ENCODE measurements at places on chromosomes 6 and 20.

- DNase-seq: no peak
These were observed 109.0 kb downstream of the TFAP2A start for GRCh38 chr6:10305790-10306415.

DNA sequence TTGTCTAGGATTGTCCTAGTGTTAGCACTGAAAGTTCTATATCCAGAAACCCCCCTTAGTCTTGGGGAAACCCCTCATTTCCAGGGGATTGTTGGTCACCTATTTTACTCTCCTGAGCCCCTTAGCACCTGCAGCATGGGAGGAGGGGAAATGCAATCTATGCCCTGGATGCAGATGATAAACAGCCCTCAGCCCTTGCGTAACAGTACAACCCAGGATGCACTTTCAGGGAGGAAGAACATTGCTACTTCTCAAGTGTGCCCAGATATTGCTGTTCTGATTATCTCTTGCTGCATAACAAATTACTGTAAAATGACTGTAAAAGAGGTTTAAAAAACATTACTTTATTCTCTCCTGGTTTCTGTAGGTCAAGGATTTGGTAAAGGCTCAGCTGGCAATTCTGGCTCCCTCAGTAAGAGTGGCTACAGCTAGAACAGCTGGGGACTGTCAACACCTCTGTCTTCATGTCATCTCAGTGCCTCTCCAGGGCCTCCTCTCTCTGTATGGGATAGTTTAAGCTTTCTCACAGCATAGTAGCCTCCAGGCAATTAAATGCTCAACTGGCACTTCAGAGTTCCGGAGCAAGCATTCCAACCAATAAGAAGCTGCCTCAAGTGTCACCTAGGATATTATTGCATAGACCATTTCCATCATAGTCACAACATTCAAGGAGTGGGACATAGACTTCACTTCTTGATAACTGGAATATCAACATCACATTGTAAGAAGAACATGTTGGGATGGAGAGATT lies 117.8 kb upstream of the FOXO3 start:
- no peak for DNase-seq

GRCh38 chr20:32893263-32894025 lies 34.7 kb downstream of the EFCAB8 start:
- no peak for DNase-seq

DNA sequence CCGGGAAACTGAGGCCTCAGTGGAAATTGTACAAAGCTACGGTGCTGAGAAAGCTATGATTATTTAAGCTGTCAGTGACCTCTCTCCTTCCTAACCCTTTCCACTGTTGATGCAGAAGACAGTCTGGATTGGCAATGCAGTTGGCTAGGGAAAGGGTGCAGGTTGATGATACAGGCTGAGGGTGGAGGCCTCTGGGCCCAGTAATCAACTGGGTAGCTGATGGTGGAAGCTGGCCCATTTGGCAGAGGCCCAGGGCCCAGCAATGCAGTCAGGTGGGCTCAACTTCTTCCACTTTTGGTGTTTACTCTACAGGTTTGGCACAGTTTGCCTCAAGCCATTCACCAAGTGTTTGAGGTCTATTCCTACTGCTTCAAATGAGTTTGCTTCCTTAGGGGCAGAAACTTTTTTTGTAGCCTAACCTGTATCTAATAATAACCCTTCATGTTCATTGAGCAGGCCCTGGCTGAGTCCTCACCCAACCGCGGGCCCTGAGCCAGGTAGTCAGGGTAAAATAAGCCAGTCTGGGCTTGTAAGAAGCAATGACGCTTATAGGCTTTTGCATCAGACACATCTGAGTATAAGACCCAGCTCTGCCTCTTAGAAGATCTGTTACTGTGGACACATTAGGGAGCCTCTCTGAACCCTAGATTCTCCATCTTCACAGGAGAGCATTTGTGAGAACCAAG lies 12.1 kb downstream of the BCL2L1 start:
- DNase-seq: no peak

DNA sequence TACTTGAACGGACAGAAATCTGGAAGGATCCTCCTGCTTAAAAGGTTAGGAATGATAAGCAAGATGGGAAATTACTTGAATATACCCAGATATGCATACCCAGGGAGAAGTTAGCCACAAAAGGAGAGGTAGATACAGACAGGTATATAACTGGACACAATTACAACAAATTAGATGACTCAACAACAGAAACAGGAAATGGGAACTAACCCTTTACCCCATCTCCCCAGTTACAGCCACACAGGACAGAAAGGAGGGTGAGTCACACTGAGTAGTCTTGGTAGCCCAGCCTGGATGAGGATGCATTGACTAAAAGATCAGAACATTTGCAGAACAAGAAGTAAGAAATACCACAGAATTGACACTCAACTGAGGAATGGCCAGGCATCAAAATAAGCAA lies 61.2 kb downstream of the C6orf52 start:
- no peak for DNase-seq

DNA sequence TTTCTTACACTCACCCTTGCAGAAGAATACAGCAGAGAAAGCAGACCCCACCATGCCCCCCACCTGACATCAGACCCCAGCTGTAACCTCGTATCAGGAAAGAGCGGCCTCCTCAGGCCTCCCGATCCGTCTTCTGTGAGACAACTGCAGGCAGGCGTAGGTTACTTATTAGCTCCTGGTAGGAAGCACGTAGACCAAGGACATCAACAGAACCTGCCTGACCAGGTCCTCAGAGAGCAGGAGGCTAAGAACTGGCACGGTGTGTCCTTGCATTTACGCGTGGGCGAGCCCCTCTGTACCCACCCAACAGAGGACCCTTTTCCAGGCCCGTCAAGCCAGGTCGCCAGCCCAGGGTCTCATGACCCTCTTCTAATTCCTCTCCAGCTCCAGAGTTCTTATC lies 51.0 kb downstream of the ABHD12 start:
- DNase-seq: no peak

GRCh38 chr20:49293122-49293521 lies 15.3 kb upstream of the ZNFX1 start:
- DNase-seq: no peak

- no peak for DNase-seq
These were observed 79.3 kb downstream of the INSM1 start for GRCh38 chr20:20447196-20447595.

GRCh38 chr6:148775161-148775560 lies 28.3 kb downstream of the UST start:
- no peak for DNase-seq

DNA sequence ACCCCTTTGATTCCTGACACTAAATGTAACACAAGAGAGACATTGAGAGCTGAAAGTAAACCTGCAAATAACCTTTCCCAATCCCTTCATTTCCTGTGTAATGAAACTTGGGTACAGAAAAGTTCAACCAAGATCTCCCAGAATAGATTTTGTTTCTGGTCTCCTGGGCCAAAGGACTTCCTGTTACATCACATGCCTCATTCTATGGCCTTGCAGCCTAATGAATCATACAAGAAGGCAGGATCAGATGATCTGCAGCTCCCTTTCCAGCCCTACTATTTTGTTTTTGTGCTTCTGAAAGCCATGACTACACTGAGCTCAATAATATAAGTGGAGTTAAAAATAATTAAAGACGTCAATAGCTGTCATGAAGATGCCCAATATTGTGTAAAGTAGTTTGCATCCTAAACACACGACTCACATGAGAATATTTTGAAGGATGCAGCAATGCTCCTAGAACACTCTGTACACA lies 73.4 kb upstream of the NOX3 start:
- no peak for DNase-seq

GRCh38 chr6:15521582-15521981 lies 141.2 kb downstream of the DTNBP1 start:
- no peak for DNase-seq

DNA sequence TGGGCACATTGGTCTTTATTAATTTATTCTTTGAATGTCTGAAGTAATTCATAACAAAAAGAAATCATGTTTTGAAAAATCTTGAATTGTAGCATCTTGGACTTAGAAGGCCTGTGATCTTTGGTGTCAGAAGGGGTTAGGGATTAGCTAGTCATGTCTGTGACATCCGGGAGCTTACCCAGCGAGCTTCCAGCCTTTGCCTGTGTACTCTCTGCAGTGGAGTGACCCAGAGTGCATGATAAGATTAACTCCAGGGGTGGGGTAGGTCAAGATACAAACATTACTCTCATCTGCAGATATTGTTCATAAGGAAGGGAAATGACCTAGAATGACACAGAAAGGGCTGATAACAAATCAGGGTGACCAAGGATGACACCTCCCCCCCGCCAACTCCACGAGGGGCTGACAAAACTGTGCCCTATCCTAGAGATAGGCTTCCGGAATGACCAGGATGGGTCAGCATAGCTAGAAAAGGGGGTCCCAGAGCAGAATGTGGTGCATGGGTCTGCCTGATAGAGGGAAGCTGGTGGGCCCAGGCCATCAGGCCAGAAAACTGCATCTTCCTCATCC lies 56.6 kb upstream of the BLCAP start:
- no peak for DNase-seq

GRCh38 chr6:106253731-106254130 lies 71.8 kb downstream of the ATG5 start:
- DNase-seq: no peak

DNA sequence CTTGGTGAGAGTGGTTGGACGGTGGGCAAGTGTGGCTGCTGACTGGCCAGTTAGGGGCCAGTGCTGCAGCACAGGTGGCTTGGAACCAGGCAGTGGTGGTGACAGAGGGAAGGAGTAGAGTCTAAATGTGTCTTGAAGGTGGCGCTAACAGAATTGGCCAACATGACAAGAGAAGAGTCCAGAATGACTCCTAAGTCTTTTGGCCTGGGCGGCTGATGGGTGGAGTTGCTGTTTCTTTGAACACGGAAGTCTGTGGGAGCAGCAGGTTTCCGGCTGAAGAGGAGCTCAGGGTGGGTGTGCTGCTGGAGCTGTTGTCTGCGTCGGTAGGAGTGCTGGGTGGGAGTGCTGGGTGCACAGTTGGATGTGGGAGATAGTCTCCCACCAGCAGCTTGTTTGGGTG lies 10.1 kb downstream of the LSM14B start:
- DNase-seq: no peak

- DNase-seq: no peak
These were observed 46.8 kb downstream of the RANBP9 start for GRCh38 chr6:13664703-13665352.

DNA sequence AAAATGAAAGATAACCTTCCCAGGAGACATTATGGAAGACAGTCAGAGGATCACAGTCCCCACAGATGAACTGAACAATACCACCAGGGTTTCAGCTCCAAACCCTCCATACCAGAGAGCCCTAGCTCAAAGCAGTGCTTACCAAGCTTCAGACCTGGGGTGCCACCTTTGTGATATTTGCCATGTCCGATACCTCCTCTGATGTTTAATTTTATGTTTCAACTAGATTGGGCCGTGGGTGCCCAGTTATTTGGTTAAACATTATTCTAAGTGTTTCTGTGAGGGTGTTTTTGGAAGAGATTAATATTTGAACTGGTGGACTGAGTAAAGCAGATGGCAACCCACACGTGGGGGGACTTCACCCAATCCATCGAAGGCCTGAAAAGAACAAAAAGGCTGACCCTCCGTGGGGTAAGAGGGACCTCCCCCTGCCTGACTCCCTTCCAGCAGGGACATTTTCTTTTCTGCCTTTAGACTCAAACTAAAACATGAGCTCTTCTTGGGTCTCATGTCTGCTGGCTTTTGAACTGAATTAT lies 11.8 kb downstream of the SCML4 start:
- no peak for DNase-seq

DNA sequence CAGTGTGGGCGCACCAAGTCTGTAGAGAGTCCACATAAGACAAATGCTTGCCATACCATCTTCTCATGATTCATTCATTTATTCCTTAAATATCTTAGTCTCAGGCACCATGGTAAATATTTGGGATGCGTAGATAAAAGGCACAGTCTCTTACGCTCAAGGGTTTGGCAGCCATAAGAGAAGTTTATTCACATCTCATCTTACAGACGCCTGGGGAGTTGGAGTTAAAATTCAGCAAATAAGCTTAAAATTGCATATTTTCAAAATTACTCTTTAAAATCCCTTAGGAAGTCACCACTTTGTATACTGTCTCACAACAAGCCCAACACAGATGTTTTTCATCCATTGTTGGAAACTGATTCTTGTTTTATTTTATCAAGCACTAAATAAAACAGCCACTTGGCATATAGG lies 363.3 kb downstream of the KIF16B start:
- no peak for DNase-seq

Measured in stimulated activated CD4-positive, alpha-beta T cell treated with anti-CD3 and anti-CD28 coated beads, TNF-alpha, amount 100 ng/mL, for 1 hour (primary cell).